HepG2 (cell line): ENCODE measurements at places on chromosomes 2 and 18. TPM values are rescaled to one million over a fixed set of nuclear protein-coding genes. Genes with fewer than 3 reads are reported as not detected.
A peak's percentile ranks its signal among the peaks of the same experiment; 100 is the strongest.

The RFX8 gene
- total RNA-seq: not detected in 2 replicates

DNA sequence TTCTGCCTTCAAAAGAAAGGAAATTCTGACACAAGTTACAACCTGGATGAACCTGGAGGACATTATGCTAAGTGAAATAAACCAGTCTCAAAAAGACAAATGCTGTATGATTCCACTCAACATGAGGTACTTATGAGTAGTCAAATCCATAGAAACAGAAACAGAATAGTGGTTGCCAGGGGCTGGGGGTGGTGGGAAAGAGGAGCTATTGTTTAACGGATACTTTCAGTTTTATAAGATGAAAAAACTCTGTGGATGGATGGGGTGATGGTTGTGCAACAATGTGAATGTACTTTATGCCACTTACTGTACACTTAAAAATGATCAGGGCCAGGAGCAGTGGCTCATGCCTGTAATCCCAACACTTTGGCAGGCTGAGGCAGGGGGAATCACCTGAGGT lies 15.4 kb downstream of the SLC35F5 start:
- no peaks in the 10 kb centered on the region for H3K4me1 ChIP-seq
- H3K27ac ChIP-seq: no peak overlapping the region
- H3K27me3 ChIP-seq: no peaks in the 10 kb centered on the region
- peaks cover 77% of the 10 kb centered on the region for H3K36me3 ChIP-seq

GRCh38 chr2:147211484-147211883 lies 633.3 kb upstream of the ACVR2A start:
- H3K27ac ChIP-seq: no peak overlapping the region
- no peaks in the 10 kb centered on the region for H3K27me3 ChIP-seq
- no peaks in the 10 kb centered on the region for H3K36me3 ChIP-seq
- no peaks in the 10 kb centered on the region for H3K4me1 ChIP-seq
- no peak overlapping the region for H3K4me3 ChIP-seq

The SPDYA gene
- 0.17 and 0.75 TPM in 2 replicates for total RNA-seq

GRCh38 chr18:46211816-46212215 lies 107.6 kb downstream of the HAUS1 start:
- no peaks in the 10 kb centered on the region for H3K4me1 ChIP-seq
- H3K27ac ChIP-seq: no peak overlapping the region
- H3K4me3 ChIP-seq: no peak overlapping the region

- no peaks in the 10 kb centered on the region for H3K4me1 ChIP-seq
- H3K27me3 ChIP-seq: no peaks in the 10 kb centered on the region
- no peak overlapping the region for H3K27ac ChIP-seq
- no peak for DNase-seq
- H3K4me3 ChIP-seq: no peak overlapping the region
Observed at GRCh38 chr2:71992036-71992435, 155.6 kb downstream of the CYP26B1 start.

DNA sequence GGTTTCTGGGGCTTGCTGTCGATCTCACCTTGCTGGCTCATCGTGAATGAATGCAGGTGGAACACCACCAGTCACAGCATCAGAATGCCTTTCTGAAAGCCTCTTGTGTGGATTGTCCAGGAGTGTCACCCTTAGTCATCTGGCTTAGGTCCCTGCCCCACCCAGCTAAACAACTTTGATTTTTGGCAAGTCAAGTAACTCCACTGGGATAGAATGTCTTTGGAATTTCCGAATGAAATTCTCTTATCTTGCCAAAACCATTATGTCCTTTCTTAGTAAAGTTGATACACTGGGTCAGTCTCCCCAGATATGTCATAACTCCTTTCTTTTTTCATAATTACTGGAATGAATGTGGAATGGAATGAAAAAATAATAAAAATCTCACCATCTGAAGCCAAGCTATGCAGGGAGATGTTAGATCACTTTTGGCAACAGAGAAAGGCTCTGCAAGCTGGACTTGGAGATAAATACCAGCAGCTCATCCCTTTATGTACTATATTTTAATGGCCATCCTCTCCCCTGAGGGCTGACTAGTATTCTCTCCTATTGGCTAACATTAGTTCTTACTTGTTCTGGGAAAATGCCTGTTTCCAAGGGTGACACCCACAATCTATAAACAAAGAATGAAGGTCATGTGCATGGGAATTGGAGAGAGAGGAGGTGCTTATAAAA lies 35.4 kb downstream of the INSIG2 start:
- H3K27me3 ChIP-seq: no peaks in the 10 kb centered on the region
- DNase-seq: peak; percentile 36
- no peak overlapping the region for H3K27ac ChIP-seq
- no peaks in the 10 kb centered on the region; the same call in 2 of the 3 replicates for H3K36me3 ChIP-seq

DNA sequence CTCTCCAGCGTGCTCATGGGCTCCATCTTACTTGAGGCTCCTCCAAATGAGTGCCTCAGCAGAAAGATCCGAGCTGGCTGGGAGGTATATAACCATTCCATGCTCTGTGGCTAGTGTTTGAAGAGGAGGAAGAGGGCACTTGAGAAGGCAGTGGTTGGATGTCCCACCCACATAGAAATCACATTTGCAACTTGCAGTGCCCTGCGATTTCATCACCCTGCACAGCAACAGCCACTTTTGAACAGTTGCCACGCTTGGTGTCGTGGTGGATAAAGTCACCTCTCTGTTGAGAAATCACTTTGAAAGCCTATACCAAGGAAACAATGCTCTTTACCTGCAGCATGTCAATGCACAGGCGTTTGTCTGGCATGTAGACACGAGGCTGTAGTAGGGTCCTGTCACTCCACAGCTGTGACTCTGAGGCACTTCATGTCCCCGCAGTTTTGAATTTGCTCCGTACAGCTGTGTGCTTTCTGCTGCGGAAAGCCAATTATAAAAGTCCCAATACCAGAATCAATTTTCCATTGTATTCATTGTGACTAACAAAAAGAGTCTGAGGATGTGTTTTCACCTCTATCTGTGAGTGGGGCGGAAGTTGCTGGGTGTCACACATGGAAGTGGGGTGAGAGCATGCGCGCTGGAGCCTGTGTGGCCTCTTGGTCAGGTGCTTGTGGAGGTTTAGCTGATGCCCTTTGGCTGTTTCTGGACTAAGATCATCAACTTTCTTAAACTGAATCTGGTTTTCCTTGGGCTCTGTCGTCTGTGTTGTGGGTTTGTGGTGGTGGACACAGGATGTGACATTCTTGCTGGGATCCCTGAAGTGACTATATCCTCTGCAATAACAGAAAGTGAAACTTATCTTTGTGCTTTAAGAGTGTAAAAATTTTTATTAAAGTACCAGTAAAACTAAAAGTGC lies 2.8 kb downstream of the CNDP2 start:
- DNase-seq: no peak
- H3K27ac ChIP-seq: no peak overlapping the region
- peaks cover 35% of the 10 kb centered on the region for H3K4me1 ChIP-seq

The CKAP2L gene
- 9.5 and 21.5 TPM in 2 replicates for total RNA-seq

The AGXT gene
- total RNA-seq: 30.5 and 41.9 TPM in 2 replicates

The EML6 gene
- 19.9 and 32.4 TPM in 2 replicates for total RNA-seq

The LYPD6B gene
- not detected in 2 replicates for total RNA-seq

- H3K27ac ChIP-seq: no peak overlapping the region
- no peak for DNase-seq
- H3K27me3 ChIP-seq: no peaks in the 10 kb centered on the region
- no peak overlapping the region for H3K4me3 ChIP-seq
Observed at GRCh38 chr2:6650311-6650710, 215.4 kb downstream of the CMPK2 start.

The UGT1A10 gene
- total RNA-seq: 0.10 TPM in 1 of 2 replicates, not detected in the other

DNA sequence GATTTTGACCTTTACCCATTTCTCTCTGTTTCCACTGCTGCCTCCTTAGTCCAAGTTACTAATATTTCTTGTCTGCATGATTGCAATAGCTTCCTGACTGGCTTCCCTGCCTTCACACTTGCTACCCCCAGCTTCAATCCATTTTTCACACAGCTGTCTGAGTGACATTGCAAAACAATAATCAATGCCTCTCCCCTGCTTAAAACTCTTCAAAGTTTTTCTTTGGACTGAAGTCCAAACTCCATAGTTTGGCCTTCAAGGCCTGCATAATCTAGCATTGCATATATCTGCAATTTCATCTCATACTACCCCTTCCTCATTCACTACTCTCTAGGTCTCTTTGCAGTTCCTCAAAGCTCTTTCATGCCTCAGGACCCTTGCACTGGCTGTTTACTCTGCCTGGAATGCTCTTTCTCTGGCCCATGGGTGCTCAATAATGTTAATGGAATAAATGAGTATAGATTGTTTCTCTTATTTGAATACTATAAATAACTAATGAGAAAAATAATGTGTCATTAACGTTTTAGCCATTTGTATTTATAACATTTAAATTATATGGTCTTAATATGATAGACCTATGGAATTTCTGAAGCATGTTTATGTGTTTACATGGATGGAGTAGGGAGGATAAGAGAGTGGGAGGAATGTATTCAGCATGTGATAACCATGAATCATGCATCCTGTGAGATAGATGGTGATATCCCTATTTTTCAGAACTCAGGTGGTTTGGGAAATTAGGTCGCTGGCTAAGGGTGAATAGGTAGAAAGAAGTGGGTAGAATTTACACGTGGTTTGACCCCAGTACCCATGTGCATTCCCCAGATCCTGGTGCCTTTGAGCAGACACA lies 5.7 kb upstream of the TMEM178A start:
- H3K4me3 ChIP-seq: no peak overlapping the region
- H3K27ac ChIP-seq: no peak overlapping the region
- H3K4me1 ChIP-seq: peaks cover 2% of the 10 kb centered on the region; the same call in 1 of the 2 replicates
- no peaks in the 10 kb centered on the region for H3K36me3 ChIP-seq
- H3K27me3 ChIP-seq: no peaks in the 10 kb centered on the region; the same call in 1 of the 2 replicates

The IL37 gene
- total RNA-seq: not detected in 2 replicates

The UGT1A3 gene
- 0.11 TPM in 1 of 2 replicates, not detected in the other for total RNA-seq

GRCh38 chr2:226037526-226037925 lies 638.0 kb downstream of the NYAP2 start:
- H3K27me3 ChIP-seq: peaks cover 2% of the 10 kb centered on the region; the same call in 1 of the 2 replicates
- no peak overlapping the region for H3K27ac ChIP-seq
- peaks cover 5% of the 10 kb centered on the region for H3K4me1 ChIP-seq
- no peak for DNase-seq

GRCh38 chr2:84885111-84885510 lies 4.2 kb upstream of the TRABD2A start:
- DNase-seq: no peak
- peaks cover 39% of the 10 kb centered on the region for H3K4me1 ChIP-seq
- no peak overlapping the region for H3K27ac ChIP-seq
- no peak overlapping the region for H3K4me3 ChIP-seq

GRCh38 chr2:10981451-10981850 lies 69.7 kb downstream of the KCNF1 start:
- H3K4me3 ChIP-seq: no peak overlapping the region
- no peaks in the 10 kb centered on the region for H3K4me1 ChIP-seq
- no peaks in the 10 kb centered on the region for H3K36me3 ChIP-seq

DNA sequence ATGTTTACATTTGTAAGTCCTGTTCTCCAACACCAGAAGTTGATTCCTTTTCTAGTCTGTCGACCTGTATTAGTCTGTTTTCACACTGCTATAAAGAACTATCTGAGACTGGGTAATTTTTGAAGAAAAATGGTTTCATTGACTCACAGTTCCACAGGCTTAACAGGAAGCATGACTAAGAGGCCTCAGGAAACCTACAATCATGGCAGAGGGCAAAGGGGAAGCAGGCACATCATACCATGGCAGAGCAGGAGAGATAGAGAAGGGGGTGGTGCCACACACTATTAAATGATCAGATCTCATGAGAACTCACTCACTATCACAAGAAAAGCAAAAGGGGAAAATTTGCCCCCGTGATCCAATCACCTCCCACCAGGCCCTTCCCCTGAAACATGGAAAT lies 112.8 kb upstream of the MAP3K20 start:
- peaks cover 2% of the 10 kb centered on the region; the same call in 1 of the 2 replicates for H3K27me3 ChIP-seq
- H3K36me3 ChIP-seq: no peaks in the 10 kb centered on the region
- H3K4me3 ChIP-seq: no peak overlapping the region
- no peak overlapping the region for H3K27ac ChIP-seq

The CYP20A1 gene
- 32.8 and 35.3 TPM in 2 replicates for total RNA-seq

GRCh38 chr2:144607891-144608521 lies 88.1 kb upstream of the ZEB2 start:
- H3K27me3 ChIP-seq: no peaks in the 10 kb centered on the region
- no peaks in the 10 kb centered on the region for H3K36me3 ChIP-seq
- no peak overlapping the region for H3K27ac ChIP-seq
- H3K4me1 ChIP-seq: no peaks in the 10 kb centered on the region
